ENCODE measurements at places on chromosomes 13 and 19.

DNA sequence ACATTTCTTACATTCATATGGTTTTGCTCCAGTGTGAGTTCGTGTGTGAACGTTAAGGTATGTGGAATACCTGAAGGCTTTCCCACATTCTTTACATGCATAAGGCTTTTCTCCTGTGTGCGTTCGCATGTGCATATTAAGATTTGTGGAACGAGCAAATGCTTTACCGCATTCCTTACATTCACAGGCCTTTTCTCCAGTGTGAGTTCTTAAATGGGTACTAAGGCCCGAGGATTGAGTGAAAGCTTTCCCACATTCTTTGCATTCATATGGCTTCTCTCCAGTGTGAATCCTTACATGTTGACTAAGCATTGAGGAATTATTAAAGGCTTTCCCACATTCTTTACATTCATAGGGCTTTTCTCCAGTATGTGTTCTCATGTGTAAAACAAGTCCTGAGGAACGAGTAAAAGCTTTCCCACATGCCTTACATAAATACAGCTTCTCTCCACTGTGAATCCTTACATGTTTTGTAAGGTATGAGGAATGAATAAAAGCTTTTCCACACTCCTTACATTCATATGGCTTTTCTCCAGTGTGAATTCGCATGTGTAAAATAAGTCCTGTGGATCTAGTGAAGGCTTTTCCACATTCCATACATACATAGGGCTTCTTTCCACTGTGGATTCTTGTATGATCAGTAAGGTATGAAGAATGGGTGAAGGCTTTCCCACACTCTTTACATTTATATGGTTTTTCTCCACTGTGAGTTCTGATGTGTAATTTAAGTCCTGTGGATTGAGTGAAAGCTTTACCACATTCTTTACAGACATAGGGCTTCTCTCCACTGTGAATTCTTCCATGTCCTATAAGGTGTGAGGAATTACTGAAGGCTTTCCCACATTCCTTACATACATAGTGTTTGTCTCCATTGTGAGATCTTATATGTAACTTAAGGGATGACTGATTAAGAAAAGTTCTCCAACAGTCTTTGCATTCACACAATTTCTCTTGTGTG lies 10.7 kb downstream of the ZNF846 start:
- no peak for DNase-seq

- no peak for DNase-seq
Measured at GRCh38 chr19:14182476-14182875, 23.5 kb downstream of the ADGRL1 start.

GRCh38 chr19:29328586-29328985 lies 115.6 kb upstream of the UQCRFS1 start:
- no peak for DNase-seq

GRCh38 chr19:16296713-16297112 lies 27.9 kb upstream of the KLF2 start:
- DNase-seq, result no peak

DNA sequence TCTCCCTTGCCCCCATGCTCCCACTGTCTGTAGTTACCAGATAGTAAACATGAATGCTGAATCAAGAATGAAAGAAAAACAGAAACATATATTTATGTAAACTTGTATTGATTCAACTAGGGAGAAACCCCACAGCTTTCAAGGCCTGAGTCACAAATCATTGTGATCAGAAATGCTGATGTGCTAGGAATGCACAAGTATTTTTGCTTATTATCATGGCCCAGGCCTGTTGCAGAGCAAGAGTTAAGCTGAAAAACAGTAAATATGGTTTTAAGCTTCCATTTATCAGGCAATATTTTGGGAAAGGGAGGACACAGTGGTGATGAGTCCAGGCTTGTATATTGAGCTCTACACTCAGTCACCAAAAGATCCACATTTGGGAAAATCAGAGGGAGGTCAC lies 669.6 kb downstream of the DIAPH3 start:
- DNase-seq, result no peak
